Stimulated activated CD4-positive, alpha-beta T cell treated with anti-CD3 and anti-CD28 coated beads, Interleukin-12 subunit alpha, Interleukin-12 subunit beta, amount 100 ng/mL, for 4 hours (primary cell): ENCODE measurements at places on chromosomes 7 and 10.

DNA sequence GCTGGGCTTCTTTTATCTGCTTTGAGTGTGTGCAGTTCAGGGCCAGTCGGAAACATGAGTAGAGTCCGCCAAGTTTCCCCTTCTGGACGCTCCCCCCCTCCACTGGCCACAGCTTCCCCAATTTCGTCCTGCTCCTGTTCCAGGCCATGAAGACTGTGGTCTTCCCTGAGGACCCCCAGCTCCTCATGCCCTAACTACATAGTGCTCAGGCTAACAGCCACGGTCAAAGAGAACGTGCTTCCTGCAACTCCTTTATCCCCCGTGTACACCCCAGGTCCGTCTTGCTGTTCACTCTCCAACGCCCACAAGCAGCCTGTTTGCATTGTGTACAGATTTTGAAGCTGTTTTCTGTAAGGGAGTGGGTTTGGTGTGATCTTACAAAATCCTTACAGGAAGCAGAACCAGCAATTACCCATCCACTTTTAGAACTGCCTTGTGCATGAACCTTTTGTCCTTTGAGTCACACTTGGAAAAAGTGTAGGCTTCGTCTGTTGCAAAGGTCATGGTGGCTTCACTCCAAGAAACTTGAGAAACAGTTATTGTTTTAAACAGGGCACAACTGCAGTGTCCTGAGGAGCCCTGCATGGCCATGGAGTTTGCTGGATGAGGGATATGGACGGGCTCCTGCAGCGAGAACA, 77.0 kb upstream of the FAM20C start:
- no peak for DNase-seq

- DNase-seq = no peak
These were observed 65.2 kb downstream of the KLHDC10 start for GRCh38 chr7:130135208-130136205.

GRCh38 chr10:104941662-104942061, 300.6 kb downstream of the SORCS3 start:
- no peak for DNase-seq

- no peak for DNase-seq
These were observed 318.4 kb upstream of the KAT6B start for GRCh38 chr10:74507951-74508350.

GRCh38 chr7:75054744-75055143, 18.9 kb downstream of the RCC1L start:
- no peak for DNase-seq

DNA sequence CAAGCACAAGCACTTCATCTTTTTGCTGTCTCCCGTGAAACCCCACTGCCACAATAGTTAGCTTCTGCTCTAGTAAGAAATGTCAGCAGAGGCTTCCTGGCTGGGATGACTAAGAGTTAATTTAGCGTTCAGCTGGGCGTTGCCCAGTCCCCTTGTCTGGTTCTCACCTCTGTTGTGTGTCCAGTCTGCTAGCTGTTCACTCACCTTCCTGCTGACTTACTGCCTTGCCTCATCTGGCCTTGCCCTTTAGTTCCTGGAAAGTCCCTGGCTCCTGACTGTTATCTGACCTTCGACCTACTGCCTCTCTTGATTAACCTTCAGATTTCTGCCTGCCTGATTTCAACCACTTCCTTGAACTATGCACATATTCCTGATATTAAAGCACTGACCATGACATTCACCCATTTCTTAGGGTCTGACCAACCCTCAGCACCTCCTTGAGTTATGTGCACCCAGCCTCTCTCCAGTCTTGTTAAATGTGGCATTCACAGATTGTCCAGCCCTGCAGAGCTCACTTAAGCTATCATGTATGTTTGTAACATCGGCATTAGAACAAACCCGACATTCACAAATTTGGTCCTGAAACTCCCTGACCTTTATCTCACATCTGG, 30.3 kb downstream of the C7orf33 start:
- no peak for DNase-seq
